Tibial artery (tissue), 4 donors: ENCODE measurements at places on chromosomes 13 and 19.

- DNase-seq: no peak
These were observed 36.6 kb downstream of the SERTM1 start for GRCh38 chr13:36710396-36710795.

DNA sequence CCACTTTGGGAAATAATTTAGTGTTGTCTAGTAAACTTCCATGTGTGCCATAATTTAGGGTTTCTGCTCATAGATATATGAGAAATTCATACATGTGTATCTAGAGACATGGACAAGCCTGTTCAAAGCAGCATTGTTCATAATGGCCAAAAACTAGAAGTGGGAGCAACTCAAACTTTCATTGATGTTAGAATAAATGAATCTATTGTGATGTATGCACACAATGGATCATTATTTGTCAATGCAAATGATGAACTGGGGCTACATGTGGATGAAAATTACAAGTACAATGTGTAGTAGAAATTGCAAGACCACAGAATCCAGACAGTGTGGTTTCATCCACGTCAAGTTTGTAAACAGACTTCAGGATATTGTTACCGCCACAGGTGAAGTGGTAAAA lies 284.7 kb downstream of the SLC7A1 start:
- no peak for DNase-seq

- no peak for DNase-seq
These were observed 2.8 kb downstream of the AP3D1 start for GRCh38 chr19:2148482-2149135.

- DNase-seq: no peak
These were observed 208.6 kb upstream of the PRR20A start for GRCh38 chr13:56932104-56932503.

- no peak for DNase-seq
These were observed 971 bp downstream of the ATCAY start for GRCh38 chr19:3881272-3882040.

- DNase-seq: no peak
These were observed 34.3 kb downstream of the TEX29 start for GRCh38 chr13:111354789-111355188.

DNA sequence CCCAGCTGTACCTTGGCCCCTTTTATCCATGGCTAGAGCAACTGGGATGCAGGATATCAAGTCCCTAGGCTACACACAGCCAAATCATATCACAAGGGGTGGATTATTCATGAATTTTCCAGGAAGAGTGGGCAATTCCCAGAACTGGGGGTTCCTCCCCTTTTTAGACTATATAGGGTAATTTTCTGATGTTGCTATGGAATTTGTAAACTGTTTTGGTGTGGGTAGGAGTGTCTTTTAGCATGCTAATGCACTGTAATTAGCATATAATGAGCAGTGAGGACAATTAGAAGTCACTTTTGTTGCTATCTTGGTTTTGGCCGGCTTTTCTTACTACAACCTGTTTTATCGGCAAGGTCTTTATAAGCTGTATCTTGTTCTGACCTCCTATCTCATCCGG lies 18.0 kb upstream of the IGFL4 start:
- DNase-seq: no peak

GRCh38 chr13:111540486-111540885 lies 220.0 kb downstream of the TEX29 start:
- DNase-seq: no peak

DNA sequence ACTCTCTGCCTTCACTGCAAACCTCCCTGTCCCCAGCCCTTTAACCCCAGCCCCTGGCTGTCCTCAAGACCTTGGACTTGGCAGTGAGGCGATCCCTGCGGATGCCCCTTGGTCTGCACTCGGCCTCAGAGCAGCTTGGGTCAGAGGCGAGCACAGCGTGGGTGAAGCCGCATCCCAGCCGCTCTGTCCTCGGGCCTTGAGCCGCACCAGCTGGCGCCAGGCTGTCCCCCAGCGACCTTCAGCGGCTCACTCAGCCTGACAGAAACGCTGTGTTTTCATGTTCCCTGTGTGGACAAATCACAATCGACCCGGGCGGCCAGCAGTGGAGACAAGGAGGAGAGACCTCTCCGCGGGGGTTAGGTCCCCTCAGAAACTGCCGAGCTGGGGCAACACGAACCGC lies 52.0 kb downstream of the GNG7 start:
- DNase-seq: no peak

DNA sequence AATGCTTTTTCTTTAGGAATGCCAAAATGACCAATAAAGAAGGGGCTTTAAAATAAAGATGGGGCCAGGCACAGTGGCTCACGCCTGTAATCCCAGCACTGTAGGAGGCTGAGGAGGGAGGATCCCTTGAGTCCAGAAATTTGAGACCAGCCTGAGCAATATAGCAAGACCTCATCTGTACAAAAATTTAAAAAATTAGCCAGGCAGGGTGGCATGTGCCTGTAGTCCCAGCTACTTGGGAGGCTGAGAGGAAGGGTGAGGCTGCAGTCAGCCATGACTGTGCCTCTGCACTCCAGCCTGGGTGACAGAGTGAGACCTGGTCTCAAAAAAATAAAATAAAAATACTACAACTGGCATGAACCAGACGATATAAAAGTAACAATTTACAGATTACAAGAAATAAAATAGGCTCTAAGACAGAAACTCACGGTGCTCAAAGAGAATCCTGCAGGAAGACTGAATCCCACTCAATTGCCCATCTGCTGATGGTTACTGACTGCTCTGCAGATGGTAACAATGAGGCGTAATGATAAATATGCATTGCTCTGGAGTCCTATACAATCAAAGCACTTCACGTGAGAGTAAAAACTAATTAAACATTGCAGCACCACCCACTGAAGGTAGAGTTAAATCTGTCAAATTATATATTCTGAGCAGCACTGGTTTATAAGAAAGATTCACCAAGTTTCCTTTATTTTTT lies 93.2 kb downstream of the LHFPL6 start:
- DNase-seq: no peak

DNA sequence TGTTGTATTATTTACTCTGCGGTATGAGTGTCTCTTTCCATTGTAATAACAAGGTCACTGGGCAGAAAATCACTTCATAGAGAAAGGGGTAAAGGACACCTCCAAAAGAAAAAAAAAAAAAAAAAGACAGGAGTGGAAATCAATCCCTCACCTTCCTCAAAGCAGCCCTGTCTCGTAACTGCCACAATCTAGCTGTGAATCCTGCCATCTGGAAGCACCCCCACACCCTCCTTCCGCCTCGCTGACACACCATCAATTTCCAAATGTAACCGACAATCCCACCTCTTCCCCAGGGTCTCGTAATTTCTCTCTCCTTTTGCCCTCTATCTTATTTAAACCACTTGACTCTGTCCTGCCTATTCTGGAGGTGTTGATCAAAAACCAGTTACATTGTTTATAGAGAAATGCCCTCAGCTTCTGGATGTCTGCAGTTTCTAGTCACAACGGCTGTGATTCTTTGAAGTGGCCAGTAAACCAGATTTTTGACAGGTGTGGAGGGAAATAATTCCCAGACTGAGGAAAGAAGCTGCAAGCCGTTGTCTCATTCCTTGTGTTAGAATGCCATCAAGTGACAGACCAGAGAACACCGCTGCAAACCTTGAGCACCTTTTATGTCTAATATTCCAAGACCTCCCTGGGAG lies 9.1 kb upstream of the POP4 start:
- no peak for DNase-seq

- DNase-seq: no peak
These were observed 16.8 kb upstream of the ADGRE2 start for GRCh38 chr19:14795078-14795721.

- no peak for DNase-seq
These were observed 16.6 kb downstream of the PLK5 start for GRCh38 chr19:1540365-1540925.

DNA sequence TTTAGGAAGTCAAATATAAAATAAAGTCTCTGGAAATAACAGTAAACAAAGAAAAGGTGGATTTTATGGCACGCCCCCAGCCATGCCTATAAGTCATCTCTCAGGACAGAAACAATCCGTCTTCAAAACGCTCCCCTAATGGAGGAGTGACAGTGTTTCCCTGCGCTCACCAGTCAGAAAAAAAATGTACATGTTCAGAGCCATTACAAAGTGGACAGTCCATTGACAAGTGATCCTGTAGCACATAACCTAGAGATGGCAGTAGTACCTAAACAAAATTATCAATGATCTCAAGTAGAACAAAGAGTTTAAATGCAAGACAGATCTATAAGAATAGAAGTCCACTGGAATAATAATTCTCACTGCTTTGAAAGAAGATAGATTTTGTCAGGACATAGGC lies 891.7 kb upstream of the MIR17HG start:
- no peak for DNase-seq

- DNase-seq: no peak
These were observed 254.4 kb downstream of the DLEU7 start for GRCh38 chr13:50589139-50589538.

DNA sequence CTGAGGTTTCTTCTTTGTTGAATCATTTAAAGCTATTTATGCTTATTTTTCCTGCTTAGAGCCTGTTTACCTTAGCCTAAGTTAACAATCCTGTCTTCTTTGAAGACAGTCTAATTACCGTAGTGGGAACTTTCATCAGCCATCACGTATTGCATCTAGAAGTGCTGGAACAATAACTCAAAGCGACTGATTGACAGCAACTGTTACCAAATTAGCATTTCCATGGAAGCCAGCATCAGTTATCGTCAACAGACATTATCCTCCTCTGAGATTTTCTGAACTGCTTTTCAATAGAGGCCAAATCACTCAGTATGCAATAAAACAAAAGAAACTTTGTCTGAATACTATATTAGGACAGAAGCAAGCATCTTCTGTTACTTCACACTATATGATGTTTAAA lies 433.3 kb upstream of the SLITRK1 start:
- no peak for DNase-seq

DNA sequence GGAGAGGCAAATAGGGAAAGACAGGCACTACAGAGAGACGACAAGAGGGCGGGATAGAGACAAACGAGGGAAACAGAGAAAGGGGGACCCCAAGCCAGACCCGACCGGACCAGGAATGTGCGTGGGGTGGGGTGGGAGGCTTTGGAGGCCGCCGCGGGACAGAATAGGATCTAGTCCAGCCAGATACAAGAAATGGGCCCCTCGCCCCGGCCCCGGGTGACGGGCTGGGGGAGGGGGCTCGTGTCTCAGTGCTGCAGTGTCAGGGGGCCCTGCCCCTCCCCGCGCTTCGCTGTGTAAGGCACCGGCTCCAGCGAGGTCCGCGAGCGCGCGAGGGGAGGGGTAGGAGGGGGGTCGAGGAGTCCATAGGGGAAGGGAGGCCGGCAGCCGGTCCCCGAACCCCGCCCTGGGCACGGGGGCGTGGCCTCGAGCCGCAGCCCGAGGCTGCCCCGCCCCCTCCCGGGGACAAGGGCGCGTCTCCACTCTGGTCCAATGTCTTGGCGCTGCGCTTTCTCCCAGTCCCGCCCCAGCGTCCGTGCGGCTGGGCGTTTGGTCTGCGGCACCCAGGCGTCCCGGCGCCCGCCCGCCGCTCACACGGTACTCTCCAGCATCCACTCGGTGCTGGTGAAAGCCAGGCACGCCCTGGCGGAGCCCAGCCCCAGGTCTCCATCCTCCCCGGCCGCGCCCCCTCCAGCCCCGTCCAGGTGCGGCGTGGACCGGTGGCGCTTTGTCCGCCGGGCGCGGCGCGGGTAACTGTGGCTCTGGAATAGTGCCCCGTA lies 11.0 kb downstream of the IFNL1 start:
- DNase-seq: peak; percentile 54

GRCh38 chr19:4543842-4544647 lies 4.2 kb upstream of the LRG1 start:
- no peak for DNase-seq

- no peak for DNase-seq
These were observed 101.5 kb upstream of the KL start for GRCh38 chr13:32914686-32915085.

GRCh38 chr13:34040863-34041262 lies 222.9 kb downstream of the RFC3 start:
- no peak for DNase-seq

GRCh38 chr13:113965968-113966884 lies 7.7 kb downstream of the C13orf46 start:
- DNase-seq: no peak

DNA sequence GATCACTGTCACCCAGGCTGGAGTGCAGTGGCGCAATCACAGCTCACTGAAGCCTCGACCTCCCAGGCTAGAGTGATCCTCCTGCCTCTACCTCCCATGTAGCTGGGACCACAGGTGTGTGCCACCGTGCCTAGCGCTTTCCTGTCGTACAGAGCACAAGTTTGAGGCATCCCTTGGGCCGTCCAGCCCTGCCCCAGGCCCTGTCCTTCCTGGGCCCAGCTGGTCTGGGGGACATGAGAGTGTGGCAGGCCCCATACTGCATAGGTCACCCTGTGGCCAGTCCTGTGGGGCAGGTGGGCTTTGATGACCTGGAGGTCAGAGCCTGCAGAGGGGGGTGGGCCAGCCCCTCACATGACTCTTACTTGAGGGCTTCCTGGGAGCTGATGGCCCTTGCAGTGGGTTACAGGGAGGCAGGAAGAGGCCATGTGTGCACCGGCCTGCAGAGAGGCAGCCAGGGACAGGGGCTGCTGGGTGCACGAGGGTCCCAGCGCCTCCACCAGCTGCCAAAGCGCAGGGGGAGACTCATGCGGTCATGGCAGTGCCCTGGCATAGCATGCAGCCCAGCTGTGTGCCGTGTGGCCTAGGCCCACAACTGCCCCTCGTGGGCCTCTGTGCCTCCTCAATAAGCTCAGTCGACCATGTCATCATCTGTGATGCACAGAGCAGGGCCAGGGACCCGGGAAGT lies 61.4 kb downstream of the KDM4B start:
- DNase-seq: no peak

- no peak for DNase-seq
These were observed 1396.1 kb upstream of the MIR17HG start for GRCh38 chr13:89951341-89951740.

DNA sequence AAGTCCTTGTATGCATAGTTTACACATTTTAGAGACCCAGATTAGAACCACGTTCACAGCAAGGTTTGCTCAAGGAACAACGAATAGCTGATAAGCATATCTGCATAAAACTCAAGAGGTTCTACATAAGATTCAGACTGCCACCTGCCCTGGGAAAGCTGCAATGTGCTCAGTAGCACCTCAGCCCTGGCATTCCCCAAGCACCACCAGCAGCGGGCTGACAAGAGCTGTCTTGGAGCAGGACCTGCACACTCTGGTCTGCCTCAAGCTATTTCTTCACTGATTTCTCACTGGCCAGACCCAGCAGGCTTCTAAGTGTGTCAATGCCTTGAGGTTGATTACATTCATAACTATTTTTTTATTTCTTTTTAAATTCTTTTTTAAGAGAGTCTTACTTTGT lies 65.8 kb upstream of the UQCRFS1 start:
- DNase-seq: no peak

- peak; percentile 41 for DNase-seq
These were observed 4.6 kb upstream of the APC2 start for GRCh38 chr19:1445185-1445931.

GRCh38 chr13:101332583-101332982 lies 83.7 kb downstream of the NALCN start:
- no peak for DNase-seq

DNA sequence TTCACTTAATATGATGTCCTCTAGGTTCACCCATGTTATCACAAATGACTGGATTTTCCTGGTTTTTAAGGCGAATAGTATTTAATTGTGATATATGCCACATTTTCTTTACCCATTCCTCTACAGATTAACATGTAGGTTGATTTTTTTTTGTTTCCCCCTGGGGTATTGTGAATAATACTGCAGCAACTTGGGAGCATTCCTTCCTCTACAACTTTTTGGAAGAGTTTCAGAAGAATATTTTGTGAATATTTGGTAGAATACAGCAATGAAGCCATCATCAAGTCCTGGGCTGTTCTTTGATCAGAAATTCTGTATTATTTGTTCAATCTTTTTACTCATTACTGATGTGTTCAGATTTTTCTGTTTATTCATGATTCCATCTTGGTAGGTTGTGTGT lies 5.6 kb upstream of the ZNF331 start:
- DNase-seq: no peak

- DNase-seq: no peak
These were observed 5.0 kb upstream of the ZNF69 start for GRCh38 chr19:11882606-11883005.
